ENCODE measurements at places on chromosomes 3 and 15.
A peak's percentile ranks its signal among the peaks of the same experiment; 100 is the strongest.

- DNase-seq: no peak
Observed at GRCh38 chr3:140420621-140421357, 257.1 kb upstream of the TRIM42 start.

GRCh38 chr15:90044191-90044590, 43.1 kb downstream of the ZNF710 start:
- DNase-seq: no peak

DNA sequence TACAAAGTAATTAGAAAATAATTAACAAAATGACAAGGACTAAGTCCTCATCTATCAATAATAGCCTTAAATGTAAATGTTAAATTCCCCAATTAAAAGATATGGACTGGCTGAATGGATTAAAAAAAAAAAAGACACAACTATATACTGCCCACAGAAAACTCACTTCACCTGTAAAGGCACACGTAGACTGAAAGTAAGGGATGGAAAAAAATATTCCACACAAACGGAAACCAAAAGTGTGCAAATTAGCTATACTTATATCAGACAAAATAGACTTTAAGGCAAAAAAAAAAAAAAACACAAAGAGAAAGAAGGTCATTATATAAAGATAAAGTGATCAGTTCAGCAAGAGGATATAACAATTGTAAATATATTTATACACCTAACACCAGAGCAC, 111.4 kb upstream of the ZBED2 start:
- no peak for DNase-seq

DNA sequence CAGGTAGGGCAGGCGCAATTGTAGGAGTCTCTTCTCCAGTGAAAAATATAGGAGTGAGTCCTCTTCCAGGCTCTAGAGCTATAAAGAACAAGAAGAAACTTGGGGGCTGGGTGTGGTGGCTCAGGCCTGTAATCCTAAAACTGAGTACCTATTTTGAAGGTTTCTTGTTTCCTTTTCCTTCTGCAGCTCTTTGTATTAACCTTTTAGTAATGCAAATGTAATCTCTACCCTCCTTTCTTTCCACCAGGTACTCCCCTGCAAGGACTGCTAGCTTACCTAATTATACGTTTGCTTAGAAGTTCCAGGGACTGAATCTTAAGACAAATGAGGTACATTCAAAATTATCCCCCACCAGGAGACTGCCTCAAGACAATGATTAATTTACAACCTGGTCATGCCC, 75.9 kb downstream of the CD47 start:
- no peak for DNase-seq

DNA sequence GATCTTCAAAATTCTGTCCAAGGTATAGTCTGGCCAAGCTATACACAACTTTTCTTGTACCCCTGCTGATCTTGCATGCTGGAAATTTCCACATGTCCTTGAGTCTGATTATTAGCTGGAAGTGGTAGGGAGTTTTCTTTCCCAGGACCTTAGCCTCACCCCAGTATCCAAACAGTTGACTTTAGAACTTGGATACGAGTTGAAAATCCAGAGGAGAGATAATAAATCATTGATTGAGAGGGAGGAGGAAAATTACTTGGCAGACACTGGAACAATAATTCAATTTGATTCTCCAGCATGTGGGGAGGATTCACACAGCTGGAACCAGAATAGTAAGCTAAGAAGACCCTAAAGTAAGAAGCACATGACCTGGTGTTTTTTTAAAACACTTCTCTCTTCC, 116.4 kb downstream of the IL5RA start:
- DNase-seq: no peak

GRCh38 chr3:139830817-139831216, 104.2 kb upstream of the CLSTN2 start:
- DNase-seq: peak; percentile 78

DNA sequence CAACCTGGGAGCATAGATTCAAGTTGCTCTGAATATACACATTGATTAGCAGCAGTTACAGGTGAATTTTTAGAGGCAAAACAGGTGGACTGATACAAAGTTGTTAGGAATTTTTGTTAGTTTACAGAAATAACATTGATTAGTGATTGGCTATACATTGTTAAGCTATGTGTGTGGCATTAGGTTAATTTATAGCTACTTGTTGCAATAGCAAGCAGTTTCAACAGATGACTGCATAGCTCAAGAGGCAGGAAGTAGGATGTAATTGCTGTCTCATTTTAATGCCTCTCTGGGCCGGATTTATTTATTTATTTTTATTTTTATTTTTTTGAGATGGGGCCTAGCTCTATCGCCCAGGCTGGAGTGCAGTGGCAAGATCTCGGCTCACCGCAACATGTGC, 99.7 kb downstream of the TCF12 start:
- DNase-seq: no peak

DNA sequence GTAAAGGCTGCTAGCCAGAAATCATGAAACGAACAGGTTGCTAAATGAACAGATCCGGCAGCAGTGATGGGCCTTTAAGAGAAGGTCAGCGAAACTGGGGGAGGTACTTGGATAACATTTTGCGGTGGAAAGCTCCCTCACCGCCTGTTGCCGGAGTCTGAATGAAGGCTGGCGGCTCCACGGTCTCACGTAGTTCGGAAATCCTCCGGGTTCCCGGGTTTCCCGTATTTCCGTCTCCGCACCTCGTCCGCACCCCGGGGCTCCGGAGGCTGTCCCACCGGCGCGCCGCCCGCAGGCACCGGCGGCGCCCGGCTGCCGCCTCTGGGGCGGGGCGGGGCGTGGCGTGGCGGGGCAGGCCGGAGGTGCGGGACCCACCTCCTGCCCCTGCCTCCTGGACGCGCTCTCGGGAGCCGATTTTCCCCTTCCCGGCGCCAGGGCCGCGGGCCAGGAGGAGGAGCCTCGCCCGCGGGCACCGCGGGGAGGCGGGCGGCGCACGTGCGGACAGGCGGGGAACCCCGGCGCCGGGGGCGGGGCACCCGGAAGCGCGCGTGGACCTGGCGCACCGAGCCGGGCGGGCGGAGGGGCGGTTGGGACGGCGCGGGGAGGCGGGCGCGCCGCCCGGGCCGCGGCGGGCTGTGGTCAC, at the start of gene ZDHHC23:
ZDHHC23 (plus strand) TSS at position 642 of the 643 bp plus-strand sequence. CDS start 790 bp downstream, outside the sequence.
- peak; percentile 70 for DNase-seq

DNA sequence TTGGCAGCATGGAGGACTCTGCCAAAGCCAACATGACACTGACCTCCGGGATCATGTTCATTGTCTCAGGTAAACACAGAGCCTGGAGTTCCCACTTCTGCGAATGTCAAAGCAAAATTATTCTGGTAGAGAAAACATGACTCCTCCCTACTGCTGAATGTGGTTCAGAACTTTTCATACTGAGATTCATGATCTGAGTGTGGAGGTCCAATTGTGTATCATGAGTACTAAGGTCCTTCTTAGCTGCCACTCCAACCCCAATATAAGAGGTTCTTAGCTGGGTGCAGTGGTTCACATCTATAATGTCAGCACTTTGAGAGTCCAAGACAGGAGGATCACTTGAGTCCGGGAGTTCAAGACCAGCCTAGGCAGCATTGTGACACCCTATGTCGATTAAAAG, 13.8 kb downstream of the CLDN18 start:
- no peak for DNase-seq

DNA sequence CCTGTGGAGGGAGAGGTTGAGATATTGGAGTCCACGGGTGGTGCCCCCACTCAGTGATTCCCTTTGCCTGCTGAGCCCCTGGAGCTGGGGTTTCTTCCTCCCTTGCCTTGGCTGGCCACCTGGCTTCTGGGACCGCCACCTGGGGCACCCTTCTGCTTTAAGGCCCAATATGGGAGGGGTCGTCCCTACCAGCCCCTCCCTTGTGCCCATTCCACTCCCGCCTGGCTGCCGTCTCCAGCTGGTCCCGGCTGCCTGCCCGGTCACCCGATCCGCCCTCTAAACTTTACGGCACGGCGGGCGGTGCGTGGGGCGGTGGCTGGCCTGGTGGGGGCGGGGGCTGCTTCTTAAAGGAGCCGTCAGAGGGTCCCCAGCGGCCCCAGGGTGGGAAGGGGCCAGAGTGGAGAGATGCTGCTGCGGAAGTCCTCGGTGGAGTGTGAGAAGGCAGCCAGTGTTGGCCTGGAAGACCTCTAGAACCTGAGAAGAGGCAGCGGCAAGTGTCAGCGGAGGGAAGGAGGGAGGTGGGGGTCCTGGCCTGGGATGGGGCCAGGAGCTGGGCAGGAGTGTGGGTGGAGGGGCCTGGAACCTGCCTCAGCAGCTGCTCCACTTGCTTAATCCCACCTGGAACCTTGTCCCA, 1.6 kb upstream of the SEMA3B start:
- DNase-seq: peak; percentile 88

- DNase-seq: no peak
Observed at GRCh38 chr3:118793176-118793575, 241.5 kb downstream of the IGSF11 start.

DNA sequence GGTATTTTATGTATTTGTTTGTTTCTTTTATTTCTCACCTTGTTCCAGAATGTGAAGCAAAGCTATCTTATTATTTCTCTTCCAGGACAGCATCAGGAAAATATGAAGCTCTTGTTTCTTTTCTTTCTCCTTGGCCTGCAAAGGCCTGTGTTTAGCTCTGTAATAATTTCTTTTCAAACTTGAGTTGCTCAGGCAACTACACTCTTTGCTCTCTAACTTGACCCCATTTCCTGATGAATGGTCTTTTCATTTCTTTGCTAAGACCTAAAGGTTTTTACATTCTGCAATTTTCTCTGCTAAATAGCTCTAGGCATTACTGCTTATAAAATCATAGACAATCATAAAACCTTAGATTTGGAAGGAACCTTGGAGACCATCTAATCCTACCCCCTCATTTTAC, 26.2 kb upstream of the ZNF770 start:
- no peak for DNase-seq

- no peak for DNase-seq
Observed at GRCh38 chr15:60529332-60529731, 50.4 kb upstream of the ICE2 start.

- DNase-seq: no peak
Observed at GRCh38 chr15:74132681-74133651, 2.6 kb downstream of the ISLR2 start.

- no peak for DNase-seq
Observed at GRCh38 chr3:26365706-26366105, 256.9 kb upstream of the LRRC3B start.

- no peak for DNase-seq
Observed at GRCh38 chr3:23740517-23740965, 65.2 kb upstream of the UBE2E1 start.

DNA sequence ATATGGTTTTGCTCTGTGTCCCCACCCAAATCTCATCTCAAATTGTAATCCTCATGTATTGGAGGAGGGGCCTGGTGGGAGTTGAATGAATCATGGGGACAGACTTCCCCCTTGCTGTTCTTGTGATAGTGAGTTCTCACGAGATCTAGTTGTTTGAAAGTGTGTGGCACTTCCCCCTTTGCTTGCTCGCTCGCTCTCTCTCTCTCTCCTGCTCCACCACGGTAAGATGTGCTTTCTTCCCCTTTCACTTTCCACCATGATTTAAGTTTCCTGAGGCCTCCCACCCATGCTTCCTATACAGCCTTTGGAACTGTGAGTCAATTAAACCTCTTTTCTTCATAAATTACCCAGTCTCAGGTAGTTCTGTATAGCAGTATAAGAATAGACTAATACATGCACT, 60.7 kb downstream of the GSK3B start:
- no peak for DNase-seq

DNA sequence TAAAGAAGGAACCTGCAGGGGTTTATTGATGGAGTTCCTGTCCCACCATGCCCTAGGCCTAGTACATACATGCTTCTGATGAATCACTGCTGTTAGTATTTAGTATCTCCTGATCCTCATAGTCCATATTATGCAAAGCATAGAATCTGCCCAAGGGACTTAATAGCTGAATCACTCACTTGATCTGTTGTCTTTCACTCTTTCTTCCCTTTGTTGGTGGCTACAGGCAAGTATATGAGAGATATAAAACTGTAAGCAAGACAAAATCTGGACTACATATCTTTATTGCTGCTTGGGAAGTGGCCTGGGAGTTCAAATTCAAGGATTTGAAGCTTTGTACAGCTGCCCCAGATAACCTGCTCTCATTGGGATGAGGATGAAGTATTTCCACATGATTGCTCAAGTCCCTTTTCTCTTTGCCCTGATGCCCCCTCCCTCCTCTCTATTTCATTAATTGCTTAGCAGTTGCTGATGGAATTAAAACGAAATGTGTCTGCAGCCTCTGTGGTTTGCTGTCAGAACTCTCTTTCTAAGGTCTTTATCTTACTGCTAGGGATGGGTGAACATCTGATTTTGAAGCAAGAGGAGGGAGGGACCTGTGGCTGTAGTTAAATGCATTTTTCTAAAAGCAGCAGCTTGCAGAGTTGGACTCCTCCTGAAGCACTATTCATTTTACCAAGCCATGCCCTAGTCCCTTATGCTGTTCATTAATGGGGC, 114.1 kb downstream of the ZNF609 start:
- no peak for DNase-seq

DNA sequence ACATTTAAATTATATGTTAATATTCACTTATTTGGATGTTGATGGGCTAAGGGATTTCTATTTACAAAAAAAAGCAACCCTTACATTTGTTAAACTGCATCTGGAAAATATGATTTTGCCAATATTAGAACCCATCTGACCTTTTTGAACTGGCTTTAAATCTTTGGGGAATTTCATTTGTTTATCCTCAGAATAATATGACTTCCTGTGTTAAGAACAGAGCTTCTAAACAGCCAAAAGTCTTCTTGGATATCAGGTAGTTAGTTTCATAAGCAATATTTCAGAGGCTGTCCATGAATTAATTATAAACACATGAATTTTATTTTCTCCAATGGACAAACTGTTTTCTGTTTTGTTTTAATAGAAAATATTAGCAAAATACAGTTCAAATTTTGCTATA, 301.9 kb upstream of the AGTR1 start:
- no peak for DNase-seq

GRCh38 chr15:79524531-79524930, 92.4 kb downstream of the MINAR1 start:
- no peak for DNase-seq

DNA sequence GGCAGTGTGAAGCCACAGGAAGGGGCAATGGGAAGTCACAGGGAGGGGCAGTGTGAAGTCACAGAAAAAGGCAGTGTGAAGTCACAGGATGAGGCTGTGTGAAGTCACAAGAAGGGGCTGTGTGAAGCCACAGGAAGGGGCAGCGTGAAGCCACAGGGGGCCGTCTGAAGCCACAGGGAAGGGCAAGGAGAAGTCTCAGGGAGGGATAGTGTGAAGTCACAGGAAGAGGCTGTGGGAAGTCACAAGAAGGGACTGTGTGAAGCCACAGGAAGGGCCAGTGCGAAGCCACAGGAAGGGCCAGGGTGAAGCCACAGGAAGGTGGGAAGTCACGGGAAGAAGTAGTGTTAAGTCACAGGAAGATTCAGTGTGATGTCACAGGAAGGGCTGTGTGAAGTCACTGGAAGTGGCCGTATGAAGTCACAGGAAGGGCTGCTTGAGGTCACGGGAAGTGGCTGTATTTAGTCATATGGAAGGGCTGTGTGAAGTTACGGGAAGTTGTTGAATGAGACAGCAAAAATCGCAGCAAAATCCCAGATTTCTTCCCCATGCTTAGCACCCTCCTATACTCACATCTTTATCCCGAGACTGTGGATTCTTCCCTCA, 38.6 kb downstream of the GASK1A start:
- DNase-seq: no peak

GRCh38 chr3:4587838-4588105, 94.6 kb downstream of the ITPR1 start:
- DNase-seq: no peak

- no peak for DNase-seq
Observed at GRCh38 chr3:147702509-147702908, 293.3 kb downstream of the ZIC1 start.

- no peak for DNase-seq
Observed at GRCh38 chr3:33883538-33883950, 85.1 kb downstream of the PDCD6IP start.

GRCh38 chr15:47331829-47332393, 385.4 kb upstream of the SEMA6D start:
- no peak for DNase-seq

GRCh38 chr15:50880651-50881114, 27.8 kb upstream of the AP4E1 start:
- DNase-seq: no peak
